ENCODE measurements at places on chromosomes 7 and 10. TPM values are rescaled to one million over a fixed set of nuclear protein-coding genes. Genes with fewer than 3 reads are reported as not detected.

The FKBP6 gene
- total RNA-seq, result not detected

The PLEKHA8 gene
- total RNA-seq, result 37.0 TPM

The TRPV5 gene
- total RNA-seq, result not detected

The CAMK1D gene
- 5.6 TPM for total RNA-seq

The PDK4 gene
- total RNA-seq, result not detected

The TSPAN12 gene
- total RNA-seq, result 8.7 TPM

The CPEB3 gene
- 1.1 TPM for total RNA-seq

The NEUROG3 gene
- total RNA-seq, result not detected

The TAS2R5 gene
- total RNA-seq, result 0.92 TPM

Data from H9 (cell line).